ENCODE measurements at places on chromosomes 12 and 14.

DNA sequence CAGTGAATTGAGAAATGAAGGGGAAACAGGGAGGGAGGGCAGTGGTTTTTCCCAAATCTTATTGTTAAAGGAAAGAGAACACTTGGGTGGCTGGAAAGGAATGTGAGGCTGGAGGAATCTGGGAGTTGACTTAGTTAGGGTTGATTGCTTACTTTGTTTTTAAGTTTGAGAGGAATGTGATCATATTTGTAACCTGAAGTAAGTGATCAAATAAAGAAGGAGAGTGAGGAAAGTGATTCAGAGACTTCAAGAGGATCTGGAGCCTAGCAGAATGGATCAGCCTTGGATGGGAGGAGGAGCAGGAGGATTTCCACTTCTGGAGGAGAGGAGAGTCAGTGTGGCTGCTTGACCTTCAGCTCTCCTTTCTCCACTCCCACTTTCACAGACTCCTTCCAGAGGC, 6.0 kb upstream of the LRP6 start:
- peak; percentile 53 for DNase-seq

DNA sequence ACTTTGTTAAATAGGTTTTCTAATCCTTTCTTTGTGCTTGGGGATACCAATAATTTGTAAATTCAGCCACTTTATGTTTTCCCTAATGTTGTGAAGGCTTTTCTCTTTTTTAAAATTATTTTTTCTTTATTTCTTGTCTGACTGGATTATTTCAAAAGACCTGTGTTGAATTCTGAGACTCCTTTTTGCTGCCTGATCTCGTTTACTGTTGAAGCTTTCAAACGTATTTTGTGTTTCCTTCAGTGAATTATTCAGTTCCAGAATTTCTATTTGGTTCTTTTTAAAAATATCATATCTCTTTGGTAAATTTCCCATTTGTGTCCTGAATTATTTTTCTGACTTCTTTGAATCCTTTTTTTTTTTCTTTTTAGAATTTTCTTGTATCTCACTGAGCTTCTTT, 241.6 kb downstream of the LRIG3 start:
- no peak for DNase-seq

DNA sequence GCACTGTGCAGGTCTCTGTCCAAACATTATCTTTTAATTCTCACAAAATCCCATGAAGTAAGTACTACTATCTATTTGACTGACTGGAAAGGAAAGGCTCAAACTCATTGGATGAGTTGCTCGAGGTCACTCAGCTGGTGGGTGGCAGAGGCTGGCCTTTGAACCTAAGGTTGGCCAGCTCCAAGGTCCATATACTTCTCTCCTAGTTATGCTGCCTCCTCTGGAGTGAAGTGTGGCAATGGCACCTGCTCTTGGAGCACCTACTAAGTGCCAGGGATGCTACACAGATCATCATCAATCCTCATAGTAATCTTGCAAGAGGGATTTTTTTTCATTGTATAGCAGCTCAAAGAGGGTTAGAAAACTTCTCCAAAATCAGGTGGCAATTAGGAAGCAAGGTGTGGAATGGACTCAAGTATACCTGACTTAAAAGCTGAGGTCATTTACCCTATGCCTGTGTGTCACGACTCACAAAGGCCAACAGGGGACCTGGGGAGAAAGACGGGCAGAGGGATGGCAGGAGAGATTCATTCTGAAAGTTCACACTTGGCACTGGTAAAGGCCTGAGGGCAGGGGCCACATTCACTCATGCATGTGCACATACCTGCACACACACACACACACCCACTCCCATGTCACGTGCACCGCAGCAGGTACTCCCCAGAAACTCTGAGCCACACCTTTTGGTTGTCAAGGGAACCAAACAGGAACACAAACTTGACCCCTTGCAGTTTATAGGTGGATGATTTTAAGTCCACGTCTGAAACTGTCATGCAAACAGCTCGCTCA, 146.4 kb downstream of the FOXN3 start:
- DNase-seq = no peak

GRCh38 chr14:56210571-56210970, 92.4 kb downstream of the PELI2 start:
- DNase-seq = no peak

- DNase-seq = no peak
These were observed 58.4 kb downstream of the DCAF5 start for GRCh38 chr14:69094481-69094880.

- DNase-seq = no peak
These were observed 43.4 kb downstream of the PRIMA1 start for GRCh38 chr14:93744876-93745275.

DNA sequence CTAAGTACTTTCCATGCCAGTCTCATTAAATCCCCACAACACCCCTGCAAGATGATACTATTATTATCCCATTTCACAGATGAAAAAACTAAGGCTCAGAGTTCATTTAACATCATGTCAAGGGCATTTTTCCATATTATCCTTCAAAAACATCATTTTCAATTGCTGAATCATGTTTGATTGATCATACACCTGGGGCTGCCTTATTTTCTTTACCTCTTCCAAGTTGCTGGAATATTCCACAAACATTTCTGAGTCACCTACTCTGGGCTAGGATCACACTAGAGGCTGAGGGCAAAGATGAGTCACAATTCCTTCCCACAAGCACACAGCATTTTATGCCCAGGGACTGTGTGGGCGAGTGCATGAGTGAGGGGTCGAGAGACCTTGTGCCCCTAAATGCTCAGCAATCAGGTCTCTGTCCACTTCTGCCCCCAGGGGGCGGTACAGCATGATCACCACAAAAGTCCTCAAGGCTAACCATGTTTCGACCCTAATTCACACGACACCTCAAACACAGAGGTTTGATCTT, 14.1 kb upstream of the TMEM119 start:
- DNase-seq = peak; percentile 73

GRCh38 chr12:53057816-53058500, 8.1 kb downstream of the TNS2 start:
- DNase-seq = no peak

- DNase-seq = no peak
These were observed 60.9 kb upstream of the DUSP6 start for GRCh38 chr12:89413234-89413633.

Measured in hepatic stellate cell (primary cell).